ENCODE measurements at places on chromosomes 5 and 9.

DNA sequence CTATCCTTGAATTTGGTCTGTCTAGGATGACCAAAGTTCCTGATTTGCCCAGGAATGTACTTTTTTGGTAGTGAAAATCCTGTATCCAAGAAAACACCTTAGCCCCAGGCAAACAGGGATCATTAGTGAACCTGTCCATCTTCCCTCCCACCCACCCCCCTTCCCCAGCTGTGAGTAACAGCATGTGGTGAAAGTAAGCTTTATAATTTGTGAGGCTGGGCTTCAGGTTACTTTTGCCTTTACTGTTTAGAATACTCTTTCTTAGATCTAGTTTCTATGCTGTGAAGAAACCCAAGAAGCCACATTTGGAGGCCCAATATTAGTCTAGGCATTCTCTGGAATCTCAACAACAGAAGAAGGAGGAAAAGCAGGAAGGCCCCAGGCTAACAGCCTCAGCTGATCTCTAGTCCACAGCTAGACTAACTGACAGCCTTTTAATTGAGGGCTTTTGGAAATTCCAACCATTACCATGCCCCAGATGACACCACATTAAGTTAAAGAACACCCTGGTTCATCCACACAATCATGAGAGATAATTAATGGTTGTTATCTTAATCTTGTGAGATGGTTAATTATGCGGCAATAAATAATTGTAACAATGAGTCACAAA lies 703.0 kb upstream of the NUDT12 start:
- DNase-seq = no peak

GRCh38 chr9:125747053-125747764 lies at the start of gene PBX3:
PBX3 (plus strand) TSS chr9:125747373.
- peak; percentile 49 for DNase-seq

DNA sequence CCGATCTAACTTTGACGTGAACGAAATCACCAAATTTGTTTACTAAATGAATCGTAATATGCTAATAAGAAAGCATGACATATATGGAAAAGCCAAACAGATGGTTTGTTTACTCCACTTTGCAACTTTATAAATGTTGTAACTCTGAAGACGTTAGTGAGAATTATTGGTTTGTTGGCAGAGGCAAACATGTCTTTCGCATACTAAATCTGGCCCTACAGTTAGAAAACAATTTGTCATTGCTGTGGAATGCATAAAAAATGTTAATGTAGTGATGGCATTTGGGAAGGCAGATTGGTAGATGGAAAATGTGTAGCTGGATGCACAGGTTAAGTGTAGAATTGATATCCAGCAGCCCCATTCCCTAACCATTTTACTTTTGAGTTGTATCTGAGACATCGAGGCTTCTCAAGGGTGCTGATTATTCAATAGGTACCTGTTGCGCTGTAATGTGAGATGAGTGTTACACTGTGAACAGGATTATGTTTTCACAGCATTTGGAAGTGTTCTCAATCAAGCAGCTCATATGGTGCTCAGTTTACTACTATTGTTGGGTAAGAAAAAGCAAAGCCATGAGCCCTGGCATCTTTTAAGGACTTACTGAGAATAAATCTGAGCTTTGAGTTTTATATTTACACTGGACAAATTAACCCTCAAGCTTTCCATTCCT lies 444.8 kb downstream of the BNC2 start:
- no peak for DNase-seq

DNA sequence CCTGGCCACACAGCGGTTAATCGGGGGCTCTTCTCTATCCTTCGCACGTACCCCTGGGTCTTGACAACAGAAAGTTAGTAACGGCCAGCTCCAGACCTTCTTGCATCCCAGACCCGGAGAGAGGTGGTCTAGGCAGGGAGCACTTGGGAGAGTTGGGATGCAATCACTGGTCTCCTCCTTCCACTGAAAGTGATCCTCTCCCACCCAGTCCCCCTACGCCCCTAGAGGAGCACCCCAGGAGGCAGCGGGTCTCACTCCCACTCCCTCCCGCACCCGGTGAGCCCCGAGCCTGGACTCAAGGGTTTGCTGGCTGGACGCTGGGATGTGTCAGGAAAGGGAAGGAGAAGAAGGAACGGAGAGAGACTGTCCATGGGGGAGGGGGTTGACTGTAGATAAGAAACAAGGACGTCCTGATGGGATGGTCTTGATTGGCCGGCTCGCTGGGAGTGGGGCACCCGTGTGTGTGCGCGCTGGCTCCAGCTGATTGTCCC lies 2.0 kb downstream of the RORB start:
- no peak for DNase-seq

GRCh38 chr5:30878296-30878695 lies 315.2 kb upstream of the CDH6 start:
- DNase-seq = no peak
